ENCODE measurements at places on chromosomes 2 and 18.

GRCh38 chr18:27717816-27718215 lies 459.1 kb downstream of the CDH2 start:
- no peak overlapping the region for H3K4me3 ChIP-seq
- no peaks in the 10 kb centered on the region for H3K36me3 ChIP-seq
- H3K27me3 ChIP-seq: no peaks in the 10 kb centered on the region

- peak overlapping the region; percentile 64 for H3K27ac ChIP-seq
- H3K27me3 ChIP-seq: no peaks in the 10 kb centered on the region
- H3K4me1 ChIP-seq: peaks cover 72% of the 10 kb centered on the region
- no peak overlapping the region for H3K4me3 ChIP-seq
- no peak for DNase-seq
Measured at GRCh38 chr2:197240421-197241041, 70.0 kb downstream of the ANKRD44 start.

DNA sequence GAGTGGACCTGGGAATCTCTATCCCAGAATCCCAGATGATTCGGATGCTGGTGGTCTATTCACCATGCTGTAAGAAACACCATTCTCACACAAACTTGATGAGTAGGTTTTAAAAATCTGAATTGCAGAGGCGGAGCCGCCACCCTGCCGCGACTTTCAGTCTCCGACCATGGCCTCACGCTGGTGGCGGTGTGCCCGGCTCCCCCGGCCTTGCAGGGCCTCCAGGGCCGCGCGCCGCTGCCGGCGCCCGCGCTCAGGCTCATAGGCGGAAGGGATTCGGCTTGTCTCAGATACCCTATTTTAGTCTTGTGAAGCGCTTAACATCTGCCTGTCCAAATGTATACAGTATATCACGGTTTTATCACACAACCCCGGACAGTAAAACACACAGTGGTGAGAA lies 2.6 kb upstream of the PPM1B start:
- H3K27ac ChIP-seq: no peak overlapping the region
- no peak overlapping the region for H3K4me3 ChIP-seq
- no peaks in the 10 kb centered on the region for H3K36me3 ChIP-seq
- no peaks in the 10 kb centered on the region for H3K27me3 ChIP-seq
- peaks cover 15% of the 10 kb centered on the region for H3K4me1 ChIP-seq

GRCh38 chr2:157901325-157901724 lies 25.2 kb upstream of the ACVR1 start:
- no peaks in the 10 kb centered on the region for H3K36me3 ChIP-seq
- no peak for DNase-seq
- H3K27ac ChIP-seq: no peak overlapping the region
- H3K4me1 ChIP-seq: no peaks in the 10 kb centered on the region
- no peaks in the 10 kb centered on the region for H3K27me3 ChIP-seq

- DNase-seq: no peak
- no peak overlapping the region for H3K4me3 ChIP-seq
- no peaks in the 10 kb centered on the region for H3K36me3 ChIP-seq
- H3K4me1 ChIP-seq: no peaks in the 10 kb centered on the region
Measured at GRCh38 chr2:129492548-129492947, 486.9 kb upstream of the RAB6C start.

- peak overlapping the region; percentile 34 for H3K4me3 ChIP-seq
- peak overlapping the region; percentile 76 for H3K27ac ChIP-seq
- peaks cover 22% of the 10 kb centered on the region for H3K4me1 ChIP-seq
- no peaks in the 10 kb centered on the region for H3K27me3 ChIP-seq
- DNase-seq: no peak
Measured at GRCh38 chr2:120231974-120232635, 8.9 kb upstream of the TMEM185B start.

Measured in upper lobe of left lung (tissue), 6 donors.